Stimulated activated CD4-positive, alpha-beta T cell treated with anti-CD3 and anti-CD28 coated beads, Interleukin-4, amount 100 ng/mL, for 1 hour (primary cell): ENCODE measurements at places on chromosomes 7 and 10.
A peak's percentile ranks its signal among the peaks of the same experiment; 100 is the strongest.

DNA sequence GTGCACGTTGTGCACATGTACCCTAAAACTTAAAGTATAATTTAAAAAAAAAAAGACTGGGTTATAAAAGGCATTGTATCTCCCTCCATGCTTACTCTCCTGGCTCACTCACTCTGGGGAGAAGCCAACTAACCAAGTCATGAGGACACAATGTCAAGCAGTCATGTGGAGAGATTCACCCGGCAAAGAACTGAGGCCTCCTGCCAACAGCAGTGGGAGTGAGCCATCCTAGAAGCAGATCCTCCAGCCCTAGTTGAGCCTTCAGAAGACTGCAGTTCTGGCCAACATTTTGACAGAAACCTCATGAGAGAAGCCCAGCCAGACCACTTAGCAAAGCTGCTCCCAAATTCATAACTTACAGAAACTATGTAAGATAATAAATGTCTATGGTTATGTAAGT, 521.7 kb upstream of the FZD8 start:
- DNase-seq: no peak

GRCh38 chr10:640673-641045, 48.8 kb downstream of the DIP2C start:
- no peak for DNase-seq

DNA sequence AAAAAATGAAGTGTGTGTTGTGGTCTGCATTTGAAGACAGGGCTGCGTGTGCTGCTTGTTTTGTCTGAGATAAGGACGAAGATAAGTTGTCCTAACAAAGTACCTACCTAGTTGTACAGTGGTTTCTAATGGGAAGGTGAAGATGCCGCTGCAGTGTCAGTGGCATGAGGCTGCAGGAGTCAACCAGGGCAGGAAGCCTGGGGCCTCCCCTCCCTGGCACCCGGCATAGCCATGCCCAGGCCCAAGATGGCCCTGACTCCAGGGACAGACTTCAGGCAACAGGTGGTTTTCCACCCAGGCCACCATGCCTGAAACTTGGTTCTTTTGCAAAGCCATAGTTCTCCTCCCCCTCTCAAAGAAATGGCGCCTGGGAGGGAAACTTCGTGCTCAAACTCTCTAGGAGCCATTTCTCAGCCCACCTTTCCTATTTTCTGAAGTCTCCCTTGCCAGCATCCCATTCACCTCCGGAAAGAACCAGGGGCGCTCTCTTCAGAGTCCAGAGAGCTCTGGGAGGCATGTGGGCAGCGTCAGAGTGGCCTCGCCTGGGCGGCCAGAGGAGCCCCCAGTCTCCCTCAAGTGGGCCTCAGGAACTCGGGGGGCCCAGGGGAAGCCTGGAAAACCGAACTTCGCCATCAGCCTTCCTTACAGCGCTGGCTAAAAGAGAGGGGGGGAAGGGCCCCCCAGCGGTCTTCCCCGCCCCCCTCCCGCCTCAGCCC, 2.1 kb upstream of the KAT6B start:
- DNase-seq: peak; percentile 11

DNA sequence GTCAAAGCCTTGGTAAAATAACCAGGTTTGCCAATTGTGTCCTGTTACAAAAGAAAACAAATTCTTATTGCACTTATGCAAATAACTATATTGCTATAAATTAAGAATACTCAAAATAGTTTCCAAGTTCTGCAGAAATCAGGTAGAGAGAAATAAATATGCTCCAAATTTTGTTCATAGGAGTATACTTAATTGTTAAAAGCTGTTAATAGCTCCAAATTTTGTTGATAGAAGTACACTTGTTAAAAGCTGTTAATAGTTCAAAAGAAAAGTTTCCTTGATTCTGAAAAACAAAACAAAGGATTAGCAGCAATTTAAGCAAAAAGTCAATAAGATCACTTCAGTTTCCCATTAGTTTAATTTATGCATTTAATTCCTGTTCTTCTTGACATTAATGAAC, 46.4 kb upstream of the ZNF138 start:
- DNase-seq: no peak

GRCh38 chr10:5947471-5948207, 29.7 kb downstream of the IL15RA start:
- DNase-seq: no peak

GRCh38 chr10:16891375-16892313, 74.4 kb upstream of the RSU1 start:
- DNase-seq: peak; percentile 42

DNA sequence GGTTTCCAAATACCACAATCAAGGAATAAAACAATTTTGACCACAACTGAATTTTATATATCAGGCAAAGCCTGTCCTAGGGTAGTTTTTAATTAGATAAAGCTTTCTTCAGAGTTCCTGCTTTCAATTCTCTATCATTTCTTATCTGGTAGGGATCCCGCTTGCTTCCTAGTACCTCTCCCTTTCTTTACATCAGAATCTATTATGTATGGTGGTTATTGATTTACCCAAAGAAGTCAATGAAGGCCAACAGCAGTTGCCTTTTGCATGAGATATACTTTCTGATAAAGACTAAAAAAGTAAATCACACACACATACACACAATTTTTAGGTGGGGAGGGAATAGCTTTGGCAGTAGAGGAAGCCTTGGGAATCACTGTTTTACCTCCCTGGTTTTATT, 70.7 kb downstream of the HDAC9 start:
- DNase-seq: no peak

DNA sequence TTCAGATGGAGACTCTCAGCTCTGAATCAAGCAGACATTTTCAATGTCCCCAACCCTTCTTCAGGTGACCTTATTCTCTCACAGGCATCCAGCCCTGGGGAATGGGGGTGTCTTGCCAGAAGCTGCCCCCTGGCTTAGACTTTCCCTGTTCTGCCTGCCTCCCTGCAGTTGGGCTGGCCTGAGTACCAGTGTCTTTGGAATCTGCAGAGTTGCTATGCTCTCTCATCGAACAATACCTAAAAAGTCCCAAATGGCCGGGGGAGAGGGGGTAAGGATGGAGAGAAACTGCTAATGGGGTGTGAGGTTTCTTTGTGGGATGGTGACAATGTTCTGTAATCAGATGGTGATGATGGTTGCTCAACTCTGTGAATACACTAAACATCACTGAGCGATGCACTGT, 20.6 kb downstream of the SLC18A2 start:
- no peak for DNase-seq

GRCh38 chr7:33471636-33472242, 342.4 kb downstream of the BBS9 start:
- DNase-seq: no peak
